ENCODE measurements at places on chromosomes 1 and 21.

GRCh38 chr21:26179501-26179900, 8.9 kb upstream of the APP start:
- no peak for DNase-seq

GRCh38 chr1:156276532-156276931, 6.1 kb downstream of the SMG5 start:
- DNase-seq = peak; percentile 51

GRCh38 chr1:111511370-111511769, 7.9 kb upstream of the ADORA3 start:
- no peak for DNase-seq

- peak; percentile 7 for DNase-seq
Measured at GRCh38 chr1:164510435-164510834, 48.5 kb upstream of the PBX1 start.

- no peak for DNase-seq
Measured at GRCh38 chr1:54255026-54255702, 55.2 kb downstream of the MRPL37 start.

- DNase-seq = peak; percentile 66
Measured at GRCh38 chr1:25568834-25569596, 25.6 kb downstream of the LDLRAP1 start.

- no peak for DNase-seq
Measured at GRCh38 chr1:175157200-175157599, 35.4 kb downstream of the KIAA0040 start.

GRCh38 chr1:156060937-156061636, at the start of gene RAB25:
Gene RAB25 (plus strand): TSS chr1:156061160. CDS start chr1:156061401, 241 bp downstream.
- DNase-seq = no peak

GRCh38 chr1:196098000-196098399, 510.2 kb downstream of the KCNT2 start:
- DNase-seq = no peak

GRCh38 chr1:229058729-229059128, 212.2 kb upstream of the RAB4A start:
- peak; percentile 4 for DNase-seq

- DNase-seq = peak; percentile 94
Measured at GRCh38 chr1:54934869-54935268, 45.6 kb upstream of the TMEM61 start.
